ENCODE measurements at places on chromosomes 11 and 22. TPM values are rescaled to one million over a fixed set of nuclear protein-coding genes. Genes with fewer than 3 reads are reported as not detected.

Gene DEUP1
- 1.1 TPM for polyA plus RNA-seq

Gene OR51B2
- polyA plus RNA-seq = not detected

Gene MMP7
- 68.1 TPM for polyA plus RNA-seq

Gene OR52I1
- not detected for polyA plus RNA-seq

Gene NXPE1
- not detected for polyA plus RNA-seq

Gene PTGDR2
- 1.4 TPM for polyA plus RNA-seq

Gene DGAT2
- 3.0 TPM for polyA plus RNA-seq

Gene STARD10
- 366 TPM for polyA plus RNA-seq

Gene MMP1
- polyA plus RNA-seq = 1.7 TPM

Gene CSRP3
- polyA plus RNA-seq = 0.19 TPM

Gene PNPLA5
- polyA plus RNA-seq = not detected

Gene GRIK4
- not detected for polyA plus RNA-seq

Gene STK33
- 23.9 TPM for polyA plus RNA-seq

Gene RNASEH2C
- polyA plus RNA-seq = 49.3 TPM

Gene FAM89B
- 49.1 TPM for polyA plus RNA-seq

Data from pancreas (tissue), 10 donors.